ENCODE measurements at places on chromosomes 1 and 21. TPM values are rescaled to one million over a fixed set of nuclear protein-coding genes. Genes with fewer than 3 reads are reported as not detected.

- no peak for DNase-seq
Observed at GRCh38 chr1:93692026-93692425, 10.4 kb upstream of the BCAR3 start.

DNA sequence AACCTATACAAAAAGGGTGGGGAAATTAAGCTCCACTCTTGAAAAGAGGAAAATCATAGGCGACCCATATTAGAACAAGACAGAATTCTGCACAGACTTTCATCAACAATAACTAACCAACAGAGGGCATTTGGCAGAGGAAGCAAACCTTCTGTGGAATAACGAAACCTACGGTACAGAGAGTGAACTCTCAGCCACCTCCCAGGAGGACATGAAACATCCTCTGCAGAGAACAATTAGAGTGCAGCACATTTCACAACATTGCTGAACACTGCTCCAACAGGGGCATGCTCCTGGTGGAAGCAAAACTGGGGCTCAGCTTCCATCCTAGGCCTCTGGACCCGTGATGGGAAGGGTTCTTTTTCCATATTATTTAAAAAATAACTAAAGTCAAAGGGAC lies 110.9 kb downstream of the KCNJ15 start:
- DNase-seq = no peak

GRCh38 chr1:11187494-11187893 lies 1.7 kb upstream of the ANGPTL7 start:
- no peak for DNase-seq

GRCh38 chr1:214066936-214067335 lies 79.2 kb downstream of the PROX1 start:
- no peak for DNase-seq

The PEAR1 gene
- total RNA-seq = 8.5 TPM

- DNase-seq = no peak
Observed at GRCh38 chr1:87219626-87220025, 109.1 kb upstream of the LMO4 start.

The RNU1-1 gene
- total RNA-seq = 1,356 TPM

The OR2T33 gene
- total RNA-seq = not detected

DNA sequence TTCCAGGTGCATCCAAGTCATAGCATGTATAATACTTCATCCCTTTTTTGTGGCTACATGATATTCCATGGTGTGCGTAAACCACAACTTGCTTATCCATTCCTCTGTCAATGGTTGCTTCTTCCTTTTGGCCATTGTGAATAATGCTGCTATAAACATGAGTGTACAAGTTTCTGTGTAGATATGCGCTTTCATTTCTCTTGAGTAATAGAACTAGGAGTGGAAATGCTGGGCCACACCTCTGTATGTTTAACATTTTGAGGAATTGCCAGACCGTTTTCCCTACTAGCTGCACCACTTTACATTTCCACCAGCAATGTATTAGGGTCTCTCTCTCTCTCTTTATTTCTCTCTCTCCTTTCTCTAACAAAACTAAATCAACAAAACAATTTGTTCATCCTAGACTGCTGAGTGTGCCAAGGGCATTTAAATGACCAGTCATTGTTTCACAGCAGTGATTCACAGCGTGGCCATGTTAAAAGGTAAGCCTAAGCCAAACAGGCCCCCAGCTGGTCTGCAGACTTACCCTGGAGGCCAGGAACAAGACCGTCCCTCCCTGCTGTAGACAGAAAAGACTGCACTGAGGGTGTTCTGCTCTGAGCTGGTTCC lies 53.2 kb upstream of the LYST start:
- DNase-seq = peak; percentile 82

- no peak for DNase-seq
Observed at GRCh38 chr1:114589122-114589521, 7.7 kb upstream of the BCAS2 start.

- DNase-seq = no peak
Observed at GRCh38 chr1:171185091-171185490, at the start of gene FMO2. TSS of gene FMO2 (plus strand) at chr1:171185300. CDS start at chr1:171185714, 414 bp downstream.

GRCh38 chr1:23405946-23406345 lies 18.6 kb downstream of the TCEA3 start:
- no peak for DNase-seq

The C8B gene
- not detected for total RNA-seq

DNA sequence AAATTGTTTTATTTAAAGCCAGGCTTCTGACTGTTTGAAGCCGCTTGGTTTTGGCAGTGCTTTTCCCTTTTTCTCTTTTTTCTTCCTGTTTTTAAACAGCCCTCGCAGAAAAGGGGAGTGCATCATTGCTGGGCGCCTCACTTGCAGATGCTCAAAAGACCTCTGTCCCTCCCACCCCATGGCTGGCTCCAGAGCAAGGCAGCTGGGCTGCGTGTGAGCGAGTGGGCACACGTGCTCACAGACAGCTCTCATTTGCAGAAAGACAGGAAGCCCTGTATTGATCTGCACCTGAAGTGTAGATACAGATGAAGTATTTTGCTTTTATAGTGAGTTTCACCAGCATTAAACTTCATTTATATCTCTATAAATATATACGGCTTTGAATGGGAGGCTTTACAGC lies 8.8 kb downstream of the TNR start:
- no peak for DNase-seq

DNA sequence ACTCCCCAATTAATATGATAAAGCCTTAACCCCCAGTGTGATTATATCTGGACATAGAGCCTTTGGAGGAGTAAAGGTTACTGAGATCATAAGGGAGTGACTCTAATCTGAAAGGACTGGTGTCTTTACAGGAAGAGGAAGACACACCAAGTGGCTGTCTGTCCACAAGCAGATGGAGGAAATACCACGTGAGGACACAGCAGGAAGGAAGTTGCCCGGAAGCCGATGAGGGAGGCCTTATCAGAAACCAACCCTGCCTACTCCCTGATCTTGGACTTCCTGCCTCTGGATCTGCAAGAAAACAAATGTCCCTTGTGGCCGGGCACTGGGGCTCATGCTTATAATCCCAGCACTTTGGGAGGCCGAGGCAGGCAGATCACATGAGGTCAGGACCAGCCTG lies 110.3 kb upstream of the CHRM3 start:
- no peak for DNase-seq

GRCh38 chr1:89802051-89802450 lies 18.8 kb upstream of the LRRC8D start:
- no peak for DNase-seq

DNA sequence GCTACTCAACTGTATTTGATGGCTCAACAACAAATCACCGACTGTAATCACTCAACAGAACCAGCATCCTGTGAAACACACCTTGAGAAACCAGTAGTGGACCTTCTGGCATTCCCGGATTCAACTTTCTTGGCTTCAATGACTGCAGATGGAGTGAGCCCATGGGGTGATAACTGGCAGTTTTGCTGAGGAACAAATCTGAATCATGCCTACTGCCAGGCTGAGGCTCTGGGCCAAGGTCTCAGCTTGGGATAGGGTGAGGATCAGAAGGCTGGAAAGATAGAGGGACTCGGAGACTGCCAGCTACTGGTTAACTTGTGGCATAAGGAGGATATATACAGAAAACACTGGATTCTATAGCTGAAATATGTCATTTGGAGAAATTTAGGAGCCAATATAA lies 63.5 kb upstream of the DIRAS3 start:
- no peak for DNase-seq

GRCh38 chr1:40884055-40884795 lies 22.1 kb upstream of the CITED4 start:
- DNase-seq = no peak

The RRP1B gene
- 34.0 TPM for total RNA-seq

DNA sequence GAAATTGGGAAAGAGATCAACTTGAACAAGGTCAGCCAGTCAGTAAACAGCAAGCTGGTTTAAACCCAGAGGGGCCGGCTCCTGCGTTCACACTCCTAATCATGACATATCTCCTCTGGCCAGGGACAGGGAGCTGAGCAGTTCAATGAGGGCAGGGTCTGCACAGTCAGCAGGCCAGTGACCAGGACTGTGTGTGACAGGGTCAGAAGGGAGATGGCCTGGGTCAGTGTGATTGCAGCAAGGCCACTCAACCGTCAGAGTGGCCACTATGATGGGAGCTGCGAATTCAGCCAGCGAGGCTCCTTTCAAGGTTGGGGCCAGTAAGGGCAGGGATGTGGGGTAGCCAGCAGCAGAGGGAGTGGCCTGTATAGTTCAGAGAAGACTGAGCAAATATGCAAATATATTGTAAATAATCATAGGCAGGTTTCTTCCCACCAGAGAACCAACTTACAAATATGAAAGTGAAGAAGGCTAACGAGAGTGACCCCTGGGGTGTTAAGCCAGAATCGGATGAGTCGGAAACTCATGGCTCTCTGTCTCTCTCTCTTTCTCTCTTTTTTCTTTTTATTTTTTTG lies 20.0 kb downstream of the NOL9 start:
- DNase-seq = no peak

DNA sequence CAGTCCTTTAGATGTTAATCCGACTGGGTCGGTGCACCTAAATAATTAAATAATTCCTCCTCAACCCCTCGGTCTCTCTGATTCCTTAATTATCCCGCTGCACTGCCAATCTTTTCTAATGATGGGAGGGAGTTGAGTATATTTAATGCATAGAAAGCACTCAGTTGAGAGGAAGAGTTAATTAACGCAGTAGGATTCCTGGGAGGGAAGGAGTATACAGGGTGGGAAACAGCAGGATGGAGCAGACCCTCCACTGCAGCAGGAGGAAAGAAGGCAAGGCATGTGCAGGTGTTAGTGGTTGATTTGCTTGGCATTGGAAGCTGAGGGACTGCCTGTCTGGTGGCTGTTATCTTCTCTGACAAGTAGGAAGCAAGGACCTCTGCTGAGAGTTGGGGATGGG lies 9.9 kb upstream of the REN start:
- no peak for DNase-seq

GRCh38 chr1:52919051-52919722 lies 2.4 kb downstream of the ECHDC2 start:
- DNase-seq = no peak

The FMN2 gene
- total RNA-seq = 2.4 TPM

DNA sequence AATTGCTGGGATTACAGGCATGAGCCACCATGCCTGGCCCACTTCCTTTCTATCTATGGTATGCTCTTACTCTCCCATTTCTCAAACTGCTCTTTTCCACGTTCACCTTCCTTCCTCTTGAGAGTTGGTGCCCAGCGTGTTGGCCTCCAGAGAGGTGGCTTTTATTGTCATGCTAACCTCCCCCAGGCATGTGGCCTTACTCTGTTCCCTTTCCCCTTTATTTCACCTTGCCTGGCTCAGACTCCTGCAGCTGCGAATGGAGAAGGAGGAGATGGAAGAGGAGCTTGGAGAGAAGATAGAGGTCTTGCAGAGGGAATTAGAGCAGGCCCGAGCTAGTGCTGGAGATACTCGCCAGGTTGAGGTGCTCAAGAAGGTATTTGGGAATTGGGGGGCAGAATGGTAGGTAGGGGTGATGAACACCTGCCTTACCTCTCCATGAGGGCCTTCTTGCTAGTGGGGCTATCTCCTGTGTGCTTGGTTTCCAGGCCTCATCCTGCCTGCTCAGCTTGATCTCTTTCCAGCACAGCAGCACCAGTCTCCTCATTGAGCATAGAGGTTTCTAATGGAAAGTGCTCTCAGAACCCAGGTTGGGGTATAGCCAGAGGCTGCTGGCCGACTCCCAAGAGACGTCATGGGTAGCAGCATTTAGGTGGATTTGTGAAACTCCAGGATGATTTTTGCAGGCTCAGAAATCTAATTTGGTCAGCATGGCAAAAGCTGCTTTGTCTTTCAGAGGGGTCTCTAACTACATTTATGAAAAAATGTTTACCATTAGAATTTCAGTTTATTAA lies 13.2 kb upstream of the TUFT1 start:
- DNase-seq = no peak

GRCh38 chr1:53678938-53679825 lies 59.8 kb downstream of the GLIS1 start:
- no peak for DNase-seq

DNA sequence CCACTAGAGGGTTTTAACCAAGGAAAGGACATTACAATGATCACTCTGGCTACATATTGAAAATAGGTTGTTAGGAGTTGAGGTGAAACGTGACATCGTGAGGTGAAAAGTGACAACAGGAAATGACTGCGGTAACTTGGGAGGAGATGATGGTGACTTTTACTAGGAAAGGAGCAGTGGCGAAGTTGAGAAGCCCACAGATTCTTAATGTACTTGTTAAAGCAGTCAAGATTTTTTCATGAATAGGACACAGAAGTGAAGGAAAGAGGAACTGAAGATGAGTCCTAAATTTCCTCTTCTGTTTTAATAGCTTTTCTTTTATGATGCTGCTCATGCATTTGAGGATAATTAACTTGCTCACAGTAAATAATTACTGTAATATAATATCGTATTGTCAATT lies 59.5 kb downstream of the OMA1 start:
- no peak for DNase-seq

- peak; percentile 17 for DNase-seq
Observed at GRCh38 chr1:204103431-204103741, 30.5 kb downstream of the SOX13 start.

The PRELP gene
- total RNA-seq = 0.07 TPM

GRCh38 chr1:34898330-34898761 lies 31.1 kb downstream of the DLGAP3 start:
- no peak for DNase-seq

DNA sequence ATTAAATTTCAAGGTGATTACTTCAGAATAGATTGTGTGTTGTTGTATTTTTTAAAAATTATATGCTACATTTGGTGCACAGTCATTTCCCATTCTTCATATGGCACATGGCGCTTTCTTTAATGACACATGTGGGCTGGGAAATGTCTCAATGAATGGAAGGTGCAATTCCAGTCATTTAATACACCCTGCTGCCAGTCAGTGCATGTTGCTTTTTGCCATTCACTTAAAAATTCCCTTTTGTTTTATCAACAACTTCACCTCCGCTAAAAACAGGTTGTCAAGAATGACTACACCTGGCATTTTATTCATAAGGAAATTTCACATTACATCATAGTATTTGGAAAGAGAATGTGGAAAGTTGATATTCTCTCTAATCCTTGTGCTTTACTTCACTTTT lies 716.4 kb upstream of the ADAMTS5 start:
- no peak for DNase-seq

- DNase-seq = no peak
Observed at GRCh38 chr1:40380817-40381216, 7.3 kb downstream of the SMAP2 start.

Measured in astrocyte (in vitro differentiated cells and primary cell).